ENCODE measurements at places on chromosomes 3 and 15.

GRCh38 chr15:57031605-57032004 is 113.2 kb downstream of the TCF12 start:
- no peak for DNase-seq

- no peak for DNase-seq
These were observed 55.4 kb downstream of the ABHD2 start for GRCh38 chr15:89143503-89144162.

DNA sequence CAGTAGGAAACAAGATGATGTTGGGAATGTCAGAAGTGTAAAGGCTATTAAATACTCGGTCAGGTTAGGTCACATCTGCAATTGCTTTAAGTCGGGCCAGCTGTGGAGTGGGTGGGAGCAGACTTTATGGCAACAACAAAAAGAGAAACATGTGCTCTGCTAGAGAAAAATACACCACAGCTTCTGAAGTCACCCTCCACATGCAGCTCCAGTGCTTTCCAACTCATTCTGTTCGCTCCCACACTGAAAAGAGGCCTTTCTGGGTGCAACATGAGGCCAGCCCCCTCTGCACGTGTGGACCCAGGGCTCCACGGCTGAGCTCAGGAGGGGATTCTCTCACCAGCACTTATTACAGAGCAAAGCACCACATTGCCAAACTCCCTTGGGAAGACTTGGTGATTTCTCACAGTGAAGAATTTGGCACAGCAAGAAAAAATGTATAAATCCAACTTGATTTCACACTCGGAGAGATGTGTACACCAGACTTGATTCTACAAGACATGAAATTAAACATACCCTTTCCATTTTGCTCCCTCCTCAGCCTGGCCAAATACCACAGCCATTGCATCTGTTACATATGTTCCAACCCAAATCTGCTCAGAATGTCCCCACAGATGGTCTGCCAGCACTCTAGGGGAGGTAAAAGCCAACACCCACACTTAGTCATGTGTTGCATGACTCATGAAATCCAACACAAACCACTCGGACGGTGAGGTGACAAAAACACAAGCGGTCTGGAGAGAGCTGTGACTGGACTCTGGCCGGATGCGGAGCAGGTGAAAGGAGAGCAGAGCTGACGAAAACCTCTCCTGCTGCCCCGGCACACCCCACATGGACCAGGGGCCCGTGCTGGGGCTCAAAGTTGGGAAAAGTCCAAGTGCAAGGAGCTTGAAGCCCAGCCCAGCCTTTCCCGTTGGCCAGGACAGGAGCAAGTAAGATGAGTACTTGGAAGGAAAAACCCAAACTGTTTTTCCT is 74.6 kb downstream of the ITGB5 start:
- DNase-seq = no peak

DNA sequence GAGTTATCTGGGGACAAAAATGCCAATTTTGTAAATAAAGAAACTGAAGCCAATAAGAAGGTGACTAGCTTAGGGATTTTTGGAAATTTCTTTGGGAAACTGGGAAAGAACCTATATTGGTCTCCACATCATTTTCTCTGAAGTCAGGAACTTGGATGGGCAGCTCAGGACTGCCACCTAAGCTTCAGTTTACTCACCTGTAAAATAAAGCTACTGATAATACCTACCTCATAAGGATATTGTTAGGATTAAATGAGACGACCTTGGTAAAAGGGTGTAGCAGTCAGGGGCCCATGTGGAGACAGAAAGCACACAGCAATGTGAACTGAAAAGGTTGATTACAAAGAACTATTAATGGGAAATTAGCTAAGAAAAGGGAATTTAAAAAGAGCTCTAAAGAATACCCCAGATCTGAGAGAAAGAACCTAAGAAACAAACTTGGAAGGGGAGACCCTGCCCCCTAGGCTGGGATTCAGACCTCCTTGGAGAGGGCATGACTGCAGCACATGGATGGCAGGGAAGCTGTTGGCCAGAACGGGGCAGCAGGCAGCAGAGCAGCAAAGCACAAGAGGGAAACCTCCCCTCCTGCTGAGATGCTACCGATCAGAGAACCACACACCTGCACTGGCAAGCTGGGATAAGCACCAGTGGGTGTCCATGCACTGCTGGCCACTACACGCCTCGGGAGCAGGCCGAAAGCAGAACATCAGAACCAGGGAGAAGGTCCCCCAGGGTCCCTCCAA is 83.7 kb upstream of the THBS1 start:
- no peak for DNase-seq

GRCh38 chr15:88118035-88118434 is 138.5 kb downstream of the NTRK3 start:
- DNase-seq = no peak

GRCh38 chr3:53195602-53196574 is 34.9 kb downstream of the PRKCD start:
- peak; percentile 9 for DNase-seq

- no peak for DNase-seq
These were observed 9.0 kb downstream of the PIK3R4 start for GRCh38 chr3:130737622-130738021.

DNA sequence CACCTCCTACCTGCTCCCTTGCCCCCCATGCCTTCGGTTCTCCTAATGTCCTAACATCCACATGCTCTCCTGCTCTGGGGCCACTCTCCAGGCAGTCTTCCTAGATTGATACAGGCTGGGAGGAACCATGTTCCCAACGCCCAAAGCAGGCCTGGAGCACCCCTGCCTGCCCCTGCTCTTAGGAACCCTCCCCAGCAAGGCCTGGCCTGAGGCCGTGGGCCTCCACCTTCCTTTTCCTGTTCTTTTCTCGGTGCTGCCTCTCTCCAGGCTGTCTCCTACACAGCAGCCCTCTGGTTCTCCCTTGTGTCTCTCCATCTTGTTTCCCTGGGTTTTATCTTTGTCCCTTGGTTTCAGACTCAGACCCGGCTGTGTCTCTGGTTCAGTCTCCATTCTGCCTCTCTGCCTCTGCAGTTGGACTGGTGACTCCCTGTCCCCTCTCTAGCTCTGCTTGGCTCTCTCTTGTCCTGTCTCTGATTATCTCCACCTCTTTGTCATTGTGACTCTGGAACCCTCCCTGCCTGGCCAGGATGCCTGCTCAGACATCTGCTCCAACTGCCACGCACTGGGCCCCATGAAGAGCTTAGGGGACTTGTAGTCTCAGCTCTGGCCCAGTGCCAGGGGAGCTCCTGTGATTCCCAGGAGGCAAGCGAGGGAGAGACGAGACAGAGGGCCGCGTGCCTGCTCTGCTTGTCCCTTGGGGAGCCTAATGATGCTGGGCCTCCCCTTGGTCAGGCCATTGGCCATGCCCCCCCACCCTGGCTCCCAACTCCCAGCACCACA is 26.0 kb upstream of the RPL29 start:
- no peak for DNase-seq

- DNase-seq = no peak
These were observed 82.0 kb downstream of the USF3 start for GRCh38 chr3:113614402-113614801.

DNA sequence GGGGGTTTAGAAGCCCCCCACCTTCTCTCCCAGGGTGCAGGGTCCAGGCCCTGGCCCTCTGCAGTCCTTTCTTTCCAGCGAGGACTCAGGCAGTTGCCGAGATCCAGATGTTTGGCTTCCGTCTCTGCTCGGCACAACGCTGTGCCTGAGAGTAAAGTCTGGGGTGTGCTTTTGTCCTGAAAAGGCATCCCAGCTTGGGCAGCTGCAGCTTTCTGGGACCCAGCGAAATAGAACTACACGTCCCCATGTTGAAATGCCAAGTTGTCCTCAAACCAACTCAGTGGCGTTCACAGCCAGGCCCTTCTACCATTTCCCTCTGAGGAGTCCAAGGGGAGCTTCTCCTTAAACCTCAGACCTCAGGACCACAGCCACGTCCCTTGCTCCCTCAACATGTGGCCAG is 23.1 kb downstream of the FGD5 start:
- no peak for DNase-seq

GRCh38 chr3:141680620-141681389 is 57.3 kb upstream of the RNF7 start:
- DNase-seq = no peak

GRCh38 chr3:188209740-188210139 is 55.8 kb downstream of the LPP start:
- DNase-seq = no peak

DNA sequence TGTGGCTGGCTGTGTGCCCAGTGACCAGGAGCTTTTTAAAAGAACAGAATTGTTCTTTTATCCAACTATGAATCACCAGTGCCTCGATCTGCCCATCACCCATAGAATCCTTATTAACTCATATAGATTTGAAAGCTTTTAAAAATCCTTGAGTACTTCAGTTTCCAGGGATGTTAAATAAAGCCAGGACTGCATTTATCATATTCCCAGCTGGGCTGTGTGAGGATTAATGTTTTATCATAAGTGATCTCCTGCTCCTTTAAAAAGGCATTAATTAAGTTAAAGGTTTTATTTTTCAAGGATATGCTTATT is 234.0 kb downstream of the MYRIP start:
- DNase-seq = no peak

DNA sequence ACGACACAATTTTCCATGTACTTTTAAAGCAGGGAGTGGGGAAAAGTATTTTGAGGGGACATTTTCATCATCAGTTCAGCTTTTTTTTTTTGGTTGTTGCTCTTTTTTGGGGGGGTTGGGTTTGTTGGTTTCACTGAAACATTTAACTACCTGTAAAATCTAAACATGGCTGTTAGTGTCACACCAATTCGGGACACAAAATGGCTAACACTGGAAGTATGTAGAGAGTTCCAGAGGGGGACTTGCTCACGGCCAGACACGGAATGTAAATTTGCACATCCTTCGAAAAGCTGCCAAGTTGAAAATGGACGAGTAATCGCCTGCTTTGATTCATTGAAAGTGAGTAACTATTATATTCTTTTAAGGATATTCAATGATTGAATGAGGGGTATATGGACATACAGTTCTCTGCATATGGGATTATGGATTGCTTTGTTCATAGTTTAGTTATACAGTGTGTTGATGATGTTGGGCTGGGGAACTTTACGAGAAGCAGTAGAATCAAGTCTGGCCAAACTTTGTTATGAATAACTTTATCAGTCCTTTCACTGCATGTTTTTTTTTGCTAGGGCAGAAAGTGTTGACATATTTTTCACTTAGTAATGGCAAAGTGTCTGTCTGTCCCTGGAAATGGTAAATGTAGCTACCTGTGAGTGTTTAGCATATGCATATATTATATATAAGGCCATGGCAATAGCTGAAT is 31.5 kb downstream of the MBNL1 start:
- no peak for DNase-seq

- no peak for DNase-seq
These were observed 64.7 kb downstream of the KLF15 start for GRCh38 chr3:126292318-126293070.

GRCh38 chr3:114214542-114215341 is 22.6 kb downstream of the ZNF80 start:
- DNase-seq = no peak

- no peak for DNase-seq
These were observed 70.9 kb upstream of the TMEM115 start for GRCh38 chr3:50430191-50430590.

DNA sequence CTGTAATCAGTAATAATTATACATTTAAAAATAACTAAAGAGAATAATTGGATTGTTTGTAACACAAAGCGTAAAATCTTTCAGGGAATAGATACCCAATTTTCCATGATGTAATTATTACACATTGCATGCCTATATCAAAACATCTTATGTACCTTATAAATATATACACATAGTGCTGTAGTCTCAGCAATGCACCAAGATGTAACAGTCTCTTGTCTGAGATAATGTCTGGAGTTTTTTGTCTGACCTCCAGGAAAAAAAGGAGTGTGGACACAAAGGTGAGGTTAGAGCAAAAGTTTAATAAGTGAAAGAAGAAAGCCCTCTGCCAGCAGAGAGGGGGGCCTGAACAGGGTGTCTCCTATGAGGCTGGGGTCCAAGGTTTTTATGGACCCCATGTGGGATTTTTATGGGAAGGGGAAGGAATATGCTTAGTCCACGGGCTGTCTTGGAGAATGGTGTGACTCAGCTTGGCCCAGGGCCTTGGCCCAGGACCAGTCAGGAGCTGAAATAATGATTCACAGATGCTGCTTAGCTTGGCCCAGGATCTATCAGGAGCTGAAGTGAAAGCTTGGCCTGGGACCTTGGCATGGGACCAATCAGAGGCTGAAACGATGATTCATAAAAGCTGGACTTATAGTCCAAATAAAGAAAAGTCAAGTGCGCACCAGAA is 545.0 kb downstream of the ZPLD1 start:
- no peak for DNase-seq

GRCh38 chr15:28017423-28017924 is 81.6 kb downstream of the OCA2 start:
- DNase-seq = no peak

Measured in activated naive CD8-positive, alpha-beta T cell treated with anti-CD3 and anti-CD28 coated beads, Interleukin-2, amount 50 U/mL, for 16 hours (primary cell).